Fibroblast of the aortic adventitia (primary cell): ENCODE measurements at places on chromosomes 3 and 15. TPM values are rescaled to one million over a fixed set of nuclear protein-coding genes. Genes with fewer than 3 reads are reported as not detected.

DNA sequence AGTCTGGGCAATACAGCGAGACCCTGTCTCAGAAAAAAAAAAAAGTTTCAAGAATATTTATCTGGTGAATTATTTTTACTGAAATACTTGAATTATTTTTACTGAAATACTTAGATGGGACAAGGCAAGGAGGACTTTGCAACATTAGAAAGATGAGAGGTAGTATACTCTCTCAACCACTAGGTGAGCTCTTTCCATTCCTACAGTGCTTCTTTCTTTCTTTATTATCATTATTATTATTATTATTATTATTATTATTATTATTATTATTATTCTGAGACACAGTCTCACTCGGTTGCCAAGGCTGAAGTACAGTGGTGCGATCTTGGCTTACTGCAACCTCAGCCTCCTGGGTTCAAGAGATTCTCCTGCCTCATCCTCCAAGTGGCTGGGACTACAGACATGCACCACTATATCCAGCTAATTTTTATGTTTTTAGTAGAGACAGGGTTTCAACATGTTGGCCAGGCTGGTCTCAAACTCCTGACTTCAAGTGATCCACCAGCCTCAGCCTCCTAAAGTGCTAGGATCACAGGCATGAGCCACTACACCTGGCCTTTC, 468.8 kb downstream of the MAGI1 start:
- DNase-seq = no peak

Gene GDPGP1
- 8.7 and 9.6 TPM in 2 replicates for total RNA-seq

- no peak for DNase-seq
Observed at GRCh38 chr3:134040066-134040465, 10.3 kb upstream of the SLCO2A1 start.

Gene THRB
- total RNA-seq = 4.7 and 8.7 TPM in 2 replicates

Gene ALS2CL
- 0.16 and 0.18 TPM in 2 replicates for total RNA-seq

DNA sequence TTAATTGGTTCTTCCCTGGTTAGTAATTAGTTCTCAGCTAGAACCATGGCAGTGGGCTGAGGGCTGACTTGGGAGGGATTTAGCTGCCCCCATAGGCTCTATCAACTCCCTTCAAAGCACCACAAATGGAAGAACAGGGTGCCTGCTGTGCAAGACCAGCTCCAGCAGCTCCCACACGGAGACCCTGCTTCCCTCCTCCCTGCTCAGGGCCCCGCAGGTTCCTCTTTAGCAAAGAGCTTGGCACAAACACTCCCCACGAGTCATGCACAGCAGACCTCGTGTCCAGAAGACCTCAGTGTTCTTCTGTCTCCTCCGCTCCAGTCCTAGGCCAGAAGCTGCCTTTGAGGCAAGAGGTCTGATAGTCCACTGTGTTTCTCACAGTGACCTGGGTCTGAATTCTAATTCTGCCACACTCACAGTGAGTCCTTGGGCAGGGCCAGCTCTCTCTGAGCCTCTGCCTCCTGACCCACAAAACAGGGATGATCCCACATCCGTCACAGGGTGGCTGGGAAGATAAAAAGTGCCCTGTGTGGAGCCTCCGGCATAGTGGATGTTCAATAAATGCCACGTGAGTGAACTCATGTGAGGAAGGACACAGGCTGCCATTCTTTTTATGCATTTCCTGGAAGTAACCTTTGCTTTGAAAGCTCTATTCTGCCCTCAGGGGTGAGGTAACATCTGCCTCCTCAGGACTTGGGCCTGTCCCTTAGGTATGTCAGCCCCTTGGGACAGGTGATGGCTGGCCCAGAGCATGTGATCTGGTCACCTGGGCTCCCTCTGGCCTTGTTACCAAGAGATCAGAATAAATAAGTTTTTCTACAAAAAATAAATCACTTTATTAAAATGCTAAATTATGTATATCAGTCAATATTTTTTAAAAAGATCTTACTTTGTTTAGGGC, 7.6 kb downstream of the RAB6B start:
- DNase-seq = no peak

Gene SCAANT1
- total RNA-seq = not detected in 2 replicates

Gene KBTBD13
- not detected in 2 replicates for total RNA-seq

GRCh38 chr3:41178576-41178975, 20.7 kb upstream of the CTNNB1 start:
- DNase-seq = no peak

Gene CLRN1
- not detected in 2 replicates for total RNA-seq

Gene PRSS50
- not detected in 2 replicates for total RNA-seq

GRCh38 chr15:66326051-66326450, 30.4 kb downstream of the TIPIN start:
- no peak for DNase-seq

DNA sequence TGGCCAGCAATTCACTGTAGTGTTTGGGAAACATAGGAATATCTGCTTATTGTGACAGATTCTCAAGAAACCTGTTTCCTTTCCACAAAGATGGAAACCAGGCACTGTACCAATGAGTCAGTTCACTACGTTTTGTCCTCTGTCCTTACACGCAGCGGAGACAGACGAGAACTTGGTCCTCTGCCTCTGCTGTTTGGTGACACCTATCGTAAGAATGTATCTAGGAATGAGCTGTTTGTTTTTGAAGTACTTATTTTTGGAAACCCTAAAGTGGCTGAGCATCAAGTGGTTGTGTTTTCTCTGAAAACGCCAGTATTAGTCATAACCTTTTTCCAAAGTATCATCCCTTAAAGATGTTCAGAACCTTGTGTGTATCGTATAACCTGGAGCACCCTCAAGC, 93.0 kb downstream of the PGPEP1L start:
- DNase-seq = peak; percentile 97

GRCh38 chr3:126129398-126129891, 45.5 kb upstream of the SLC41A3 start:
- no peak for DNase-seq

Gene TRIM42
- not detected in 2 replicates for total RNA-seq

Gene EDEM1
- 25.8 and 32.6 TPM in 2 replicates for total RNA-seq

Gene SLC24A5
- total RNA-seq = not detected in 2 replicates

DNA sequence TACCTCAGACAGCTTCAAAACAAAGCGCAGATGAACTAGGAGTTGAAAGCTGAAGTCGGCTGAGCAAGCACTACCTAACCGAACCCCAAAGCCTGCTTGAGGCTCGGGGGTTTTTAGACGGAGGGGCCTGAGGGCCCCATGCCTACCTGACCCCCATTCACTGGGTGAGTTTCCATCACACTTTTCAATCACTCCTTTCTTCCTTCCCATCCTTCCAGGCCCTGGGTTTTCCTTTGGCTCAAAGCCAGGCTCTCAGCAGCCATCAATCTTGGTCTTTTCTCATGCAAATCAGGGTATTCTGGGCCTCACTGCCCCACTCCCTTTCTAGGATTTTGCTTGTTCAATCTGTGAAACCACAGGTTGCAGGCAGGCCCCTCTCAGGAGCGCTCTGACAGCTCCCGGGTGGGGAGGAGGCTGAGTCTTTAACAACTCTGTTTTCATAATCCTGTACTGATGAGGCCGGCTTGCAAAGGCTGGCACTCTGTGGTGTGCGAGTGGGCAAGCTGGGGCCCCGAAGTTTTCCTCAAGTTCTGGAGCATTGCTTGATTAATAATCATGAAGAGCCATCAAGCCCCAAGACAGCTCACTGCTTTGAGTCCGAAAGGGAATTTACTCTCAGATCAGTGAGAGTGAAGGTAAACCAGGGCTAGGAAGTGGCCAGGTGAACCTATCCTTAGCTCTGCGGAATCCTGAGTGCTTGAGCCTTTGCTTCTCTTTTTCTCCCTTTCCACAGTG, 97.6 kb downstream of the FRMD4B start:
- DNase-seq = no peak

DNA sequence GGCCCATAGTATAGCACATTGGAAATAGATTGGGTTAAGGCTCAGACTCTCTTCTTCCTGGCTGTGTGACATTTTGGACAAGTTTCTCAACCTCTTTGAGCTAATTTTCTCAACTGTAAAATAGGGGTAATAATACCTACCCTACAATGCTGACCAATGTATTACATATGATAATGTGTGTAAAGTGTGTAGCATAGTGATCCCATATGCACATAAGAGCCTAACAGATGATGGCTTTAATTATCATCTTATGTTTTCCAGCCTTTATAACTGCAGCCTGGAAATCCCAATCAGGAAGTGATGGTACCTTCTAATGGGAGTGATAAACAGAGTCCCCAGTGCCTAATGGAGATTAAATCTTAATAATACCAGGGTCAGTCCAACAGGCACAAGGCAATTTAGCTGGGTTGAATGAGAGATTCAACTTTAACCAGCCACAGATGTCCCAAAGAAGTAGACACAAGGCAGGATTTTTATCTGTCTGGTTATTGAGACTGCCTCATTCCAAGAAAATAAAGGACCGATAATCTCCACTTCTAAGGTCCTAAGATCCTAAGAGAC, 12.0 kb downstream of the ADAMTS9 start:
- no peak for DNase-seq

Gene SPATA12
- total RNA-seq = 0.09 TPM in 1 of 2 replicates, not detected in the other

DNA sequence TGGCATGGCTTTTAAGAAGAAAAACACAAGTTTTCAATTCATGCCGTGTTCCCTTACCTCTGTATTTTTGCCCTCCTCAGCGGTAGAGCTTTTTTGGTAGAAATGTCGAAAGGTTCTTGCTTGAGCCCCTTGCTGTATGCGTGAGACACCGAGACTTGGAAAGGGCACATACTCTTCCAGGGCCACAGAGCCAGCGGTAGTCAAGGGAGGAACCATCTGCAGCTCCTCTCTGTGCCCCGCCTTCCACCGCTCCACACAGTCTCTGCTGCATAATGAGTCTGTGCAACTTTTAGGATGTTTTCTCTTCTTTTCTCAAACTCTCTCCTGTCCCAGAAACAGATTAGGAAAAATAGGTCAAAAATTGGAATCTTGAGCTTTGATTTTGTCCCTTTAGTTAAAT, 77.5 kb downstream of the LPP start:
- no peak for DNase-seq

- peak; percentile 72 for DNase-seq
Observed at GRCh38 chr15:38758043-38758442, 193.4 kb upstream of the RASGRP1 start.

DNA sequence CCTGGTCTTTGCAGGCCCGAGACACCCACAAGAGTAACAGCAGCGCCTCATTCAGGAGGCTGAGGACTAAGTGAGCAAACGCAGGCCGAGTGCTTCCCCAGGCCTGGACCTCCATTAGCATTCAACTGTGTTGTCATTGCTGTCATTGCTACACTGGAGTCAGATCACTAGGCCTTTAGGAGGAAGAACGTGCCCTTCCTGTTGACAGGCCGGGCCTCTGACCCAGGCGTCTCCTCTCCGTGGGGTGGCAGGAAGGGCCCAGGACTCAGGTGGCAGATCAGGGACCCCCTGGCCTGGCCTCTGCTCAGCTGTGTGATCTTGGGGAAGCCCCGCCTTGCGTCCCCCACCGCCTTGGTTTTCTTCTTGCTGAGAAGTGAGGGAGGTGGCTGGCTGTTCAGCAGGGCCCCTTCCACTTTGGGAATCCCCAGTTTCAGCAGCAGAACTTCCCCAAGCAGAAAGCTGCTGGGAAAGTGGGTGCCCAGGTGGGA, 19.1 kb downstream of the ZDHHC19 start:
- DNase-seq = no peak

Gene HIGD2B
- total RNA-seq = not detected in 2 replicates

- DNase-seq = no peak
Observed at GRCh38 chr3:158781191-158781590, 20.7 kb upstream of the MFSD1 start.

DNA sequence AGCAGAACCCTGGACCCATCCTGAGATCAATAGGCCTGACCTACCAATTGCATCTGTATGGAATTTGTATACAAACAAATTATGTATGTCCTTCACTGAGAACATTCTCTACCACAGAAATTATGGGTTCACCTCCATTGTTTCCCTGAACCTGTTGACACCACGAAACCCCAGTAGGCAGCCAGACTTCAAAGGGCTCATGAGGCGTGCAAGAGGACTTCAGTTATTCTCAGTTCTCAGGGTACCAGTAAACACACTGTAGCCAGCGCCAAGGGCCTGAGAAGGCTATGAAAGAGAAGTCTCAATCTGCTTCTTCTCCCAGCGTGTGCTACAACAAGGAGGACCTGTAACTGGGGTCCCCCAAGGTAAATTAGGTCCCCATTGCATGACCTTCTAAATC, 254.9 kb upstream of the GOLGA6L4 start:
- no peak for DNase-seq

Gene ACTC1
- total RNA-seq = not detected in 2 replicates

GRCh38 chr3:136995652-136996051, 37.9 kb downstream of the IL20RB start:
- DNase-seq = peak; percentile 76

GRCh38 chr3:87674397-87675161, 384.2 kb downstream of the CGGBP1 start:
- DNase-seq = no peak

DNA sequence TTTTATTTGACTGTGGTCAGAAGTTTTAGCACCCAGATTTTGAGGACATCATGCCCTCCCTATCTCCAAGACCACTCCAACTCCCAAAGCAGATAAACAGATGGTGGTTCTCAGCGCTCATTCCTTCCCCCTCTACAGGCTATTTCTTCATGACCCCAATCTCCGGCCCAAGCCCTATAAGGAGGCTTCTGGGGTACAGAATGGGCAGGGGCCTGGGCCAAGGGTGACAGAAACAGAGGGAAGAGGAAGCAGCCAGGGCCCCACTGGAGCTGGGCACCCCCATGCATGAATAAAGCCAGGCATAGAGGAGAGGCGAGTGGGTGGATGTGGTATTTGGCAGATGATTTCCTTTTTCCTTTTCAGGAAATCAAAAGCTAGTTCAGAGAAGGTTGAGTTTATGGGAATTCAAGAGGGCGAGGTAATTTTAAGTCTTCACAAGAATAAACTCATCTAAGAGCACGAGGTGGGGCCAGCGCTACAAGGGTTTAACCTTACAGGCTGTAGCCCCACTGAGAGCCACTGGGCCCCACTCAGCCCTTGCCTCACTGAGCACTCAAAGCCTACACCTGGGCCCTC, 104.8 kb upstream of the HERC1 start:
- DNase-seq = no peak

Gene VEPH1
- 27.4 and 152 TPM in 2 replicates for total RNA-seq

DNA sequence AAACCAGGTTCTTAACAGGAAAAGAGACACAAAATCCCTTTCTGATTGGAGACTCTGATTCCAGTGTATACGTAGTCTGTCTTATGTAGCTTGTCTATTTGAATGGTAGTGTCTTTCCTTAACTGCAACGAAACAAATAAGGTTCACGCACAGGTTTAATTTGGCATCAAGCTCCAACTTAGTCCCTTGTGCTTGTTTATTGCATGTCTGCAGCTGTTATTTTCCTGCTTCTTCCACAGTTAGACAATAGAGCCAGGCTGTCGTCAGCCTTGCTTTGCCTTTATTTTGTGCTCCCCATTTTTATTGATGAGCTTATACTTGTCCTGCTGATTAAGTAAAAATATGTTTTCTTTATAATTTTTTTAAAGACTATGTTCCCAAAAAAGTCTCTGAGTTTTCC, 152.7 kb upstream of the CDIN1 start:
- DNase-seq = no peak

DNA sequence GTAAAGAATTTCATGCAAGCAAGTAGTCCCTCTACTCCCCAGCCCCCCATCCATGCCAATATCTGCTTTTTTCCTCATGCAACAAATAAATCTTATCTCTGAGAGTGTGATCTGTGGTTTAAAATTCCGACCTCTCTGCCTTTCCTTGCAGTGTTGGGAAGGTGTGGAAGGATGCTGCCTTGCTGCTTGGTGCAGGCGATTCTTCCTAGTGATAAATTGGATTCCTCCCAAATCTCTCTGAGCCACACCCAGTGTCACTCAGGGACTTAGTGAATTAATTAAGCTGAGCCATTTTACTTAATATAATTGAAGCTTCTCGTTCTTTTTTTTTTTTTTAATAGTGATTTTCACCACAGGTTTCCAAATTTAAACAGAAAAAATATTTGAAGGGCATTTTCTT, 3.4 kb downstream of the GAP43 start:
- no peak for DNase-seq
